Activated T-helper 2 cell treated with anti-CD3 and anti-CD28 coated beads, Interferon-gamma antibody, Interleukin-2, Interleukin-4, amounts not matched to agents 10 μg/mL and 5 μg/mL and 100 μg/mL, durations not matched to agents 14 hours and 24 hours and 36 hours (primary cell): ENCODE measurements at places on chromosomes 11 and 22. TPM values are rescaled to one million over a fixed set of nuclear protein-coding genes. Genes with fewer than 3 reads are reported as not detected.

DNA sequence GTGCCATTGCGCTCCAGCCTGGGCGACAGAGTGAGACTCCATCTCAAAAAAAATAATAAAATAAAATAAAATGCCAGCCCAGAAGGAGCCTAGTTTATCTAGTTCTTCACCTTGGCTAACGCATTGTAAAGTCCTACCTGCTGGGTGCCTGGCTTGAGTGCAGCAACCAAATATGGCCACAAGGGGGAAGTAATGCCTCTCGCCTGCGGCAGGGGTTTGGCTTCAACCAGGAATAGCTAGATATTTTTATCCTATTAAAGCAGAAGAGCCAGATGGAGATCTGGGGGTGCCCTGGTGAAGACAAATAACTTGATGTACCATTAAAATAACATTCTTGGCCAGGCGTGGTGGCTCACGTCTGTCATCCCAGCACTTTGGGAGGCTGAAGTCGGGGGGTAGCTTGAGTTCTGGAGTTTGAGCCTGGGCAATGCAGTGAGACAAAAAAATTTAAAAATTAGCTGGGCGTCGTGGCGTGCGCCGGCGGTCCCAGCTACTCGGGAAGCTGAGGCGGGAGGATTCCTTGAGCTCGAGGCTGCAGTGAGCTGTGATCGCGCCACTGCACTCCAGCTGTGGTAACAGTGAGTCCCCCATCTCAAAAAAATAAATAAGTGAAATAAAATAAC is 20.6 kb upstream of the PLEKHB1 start:
- H3K27me3 ChIP-seq = peaks cover 26% of the 10 kb centered on the region
- no peak overlapping the region for H3K4me3 ChIP-seq
- H3K27ac ChIP-seq = no peak overlapping the region
- no peaks in the 10 kb centered on the region for H3K4me1 ChIP-seq

DNA sequence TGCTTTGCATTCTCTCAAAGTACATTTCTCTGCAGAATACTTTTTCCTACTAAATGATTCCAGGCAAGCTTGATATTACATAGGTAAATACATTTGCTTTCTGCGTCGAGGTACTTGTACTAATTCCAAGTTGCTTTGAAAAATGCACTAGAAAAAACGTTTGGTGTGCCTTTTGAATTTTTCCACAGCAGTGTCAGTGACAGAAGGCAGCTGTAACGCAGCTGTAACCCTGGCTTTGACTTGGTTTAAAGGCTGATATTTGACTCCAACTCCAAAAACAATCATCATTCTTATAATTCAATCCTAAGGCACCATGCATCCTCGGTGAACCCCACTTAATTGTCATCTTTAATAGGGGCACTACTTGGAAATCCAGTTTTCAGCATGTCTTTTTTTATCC is 125.0 kb downstream of the MAML2 start:
- no peaks in the 10 kb centered on the region for H3K36me3 ChIP-seq
- H3K4me1 ChIP-seq = peaks cover 51% of the 10 kb centered on the region
- no peak overlapping the region for H3K4me3 ChIP-seq
- no peak overlapping the region for H3K27ac ChIP-seq
- no peak for DNase-seq

The SEC14L2 gene
- total RNA-seq = 32.7 and 36.2 TPM in 2 replicates

The TRIM48 gene
- not detected in 2 replicates for total RNA-seq
